ENCODE measurements at places on chromosomes 4 and X.

GRCh38 chrX:87636533-87636932 lies 118.9 kb downstream of the KLHL4 start:
- no peak for DNase-seq

GRCh38 chr4:153566631-153567150 lies 100.5 kb downstream of the TMEM131L start:
- no peak for DNase-seq

DNA sequence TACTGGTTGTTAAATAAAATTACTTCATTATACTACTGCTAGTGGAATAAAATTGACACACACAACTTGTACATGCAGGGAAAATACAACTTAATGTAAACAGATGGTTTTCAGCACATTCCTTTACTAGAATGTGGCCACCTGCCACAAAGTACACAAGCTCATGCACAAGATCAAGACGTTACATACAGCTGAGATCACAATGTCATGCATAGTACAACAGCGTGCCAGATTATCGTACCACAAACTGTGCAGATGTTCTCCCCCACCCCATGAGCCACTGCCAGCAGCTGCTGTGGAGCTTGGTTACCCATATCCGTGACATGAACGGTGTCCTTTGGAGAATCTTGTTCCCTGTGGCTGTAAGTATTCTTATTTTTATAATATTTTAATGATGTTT lies 27.7 kb downstream of the FBXO8 start:
- DNase-seq, result no peak

GRCh38 chrX:73877687-73878086 lies 314.7 kb downstream of the CHIC1 start:
- DNase-seq, result no peak
